Iris pigment epithelial cell (primary cell): ENCODE measurements at places on chromosomes 1 and 21.

- DNase-seq: no peak
Measured at GRCh38 chr1:153415850-153416570, at the start of gene S100A7A. TSS of gene S100A7A (plus strand) at chr1:153416520. CDS start at chr1:153418083, 1,563 bp downstream.

DNA sequence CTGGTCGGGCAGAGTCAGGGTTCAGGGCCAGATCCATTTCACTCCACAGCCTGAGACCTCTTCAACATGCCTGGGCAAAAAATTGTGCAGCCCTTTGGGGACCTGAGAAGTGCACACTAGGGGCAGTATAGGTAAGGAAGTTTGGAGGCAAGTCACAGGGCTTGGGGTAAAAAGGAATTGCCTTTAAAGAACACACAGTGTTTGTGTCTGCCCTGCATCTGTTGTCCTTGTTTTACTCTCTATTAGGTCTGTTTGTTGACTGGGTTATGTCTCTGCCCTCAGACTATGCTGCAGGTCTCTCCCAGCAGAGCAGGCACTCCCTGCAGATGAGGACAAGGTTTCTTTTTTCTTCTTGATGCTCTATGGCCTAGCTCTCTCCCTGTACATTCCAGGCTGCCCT, 22.0 kb downstream of the LDLRAD2 start:
- no peak for DNase-seq

DNA sequence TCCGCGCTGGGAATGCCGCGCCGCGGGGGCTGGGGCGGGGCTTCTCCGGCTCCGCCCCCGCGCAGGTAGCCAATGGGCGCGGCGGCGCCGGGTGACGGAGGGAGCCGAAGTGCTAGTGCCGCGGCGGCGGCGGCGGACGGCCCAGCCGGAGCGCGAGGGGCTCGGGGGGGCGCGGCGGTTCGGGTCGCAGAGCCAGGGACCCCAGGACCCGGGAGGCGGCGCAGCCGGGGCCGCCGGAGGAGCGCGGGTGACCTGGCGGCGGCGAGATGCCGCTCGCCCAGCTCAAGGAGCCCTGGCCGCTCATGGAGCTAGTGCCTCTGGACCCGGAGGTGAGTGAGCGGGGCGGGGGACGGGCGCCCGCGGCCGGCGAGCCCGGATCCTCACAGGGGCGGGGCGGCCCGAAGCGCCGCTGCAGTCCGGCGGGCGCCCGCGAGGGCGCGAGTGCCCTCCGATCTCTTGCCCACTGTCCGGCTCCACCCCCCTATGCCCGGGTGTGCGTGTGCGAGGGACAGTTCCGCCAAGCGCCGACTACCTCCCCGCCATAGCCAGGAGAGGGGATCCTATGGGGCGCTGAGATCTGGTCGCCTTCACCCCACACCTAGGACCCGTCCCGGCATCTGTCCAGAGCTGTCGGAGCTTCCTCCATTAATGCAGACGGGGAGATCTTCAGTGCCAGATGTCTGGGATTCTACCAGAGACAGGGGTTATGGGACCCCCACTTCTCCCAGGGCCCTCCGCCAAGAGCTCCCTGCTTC, at the start of gene RPS6KA1:
Gene RPS6KA1 (plus strand): TSS at position 107 of the 755 bp plus-strand sequence. CDS start 160 bp downstream, at position 267.
- DNase-seq: peak; percentile 25

- no peak for DNase-seq
Measured at GRCh38 chr1:233230011-233230410, 65.5 kb downstream of the PCNX2 start.

DNA sequence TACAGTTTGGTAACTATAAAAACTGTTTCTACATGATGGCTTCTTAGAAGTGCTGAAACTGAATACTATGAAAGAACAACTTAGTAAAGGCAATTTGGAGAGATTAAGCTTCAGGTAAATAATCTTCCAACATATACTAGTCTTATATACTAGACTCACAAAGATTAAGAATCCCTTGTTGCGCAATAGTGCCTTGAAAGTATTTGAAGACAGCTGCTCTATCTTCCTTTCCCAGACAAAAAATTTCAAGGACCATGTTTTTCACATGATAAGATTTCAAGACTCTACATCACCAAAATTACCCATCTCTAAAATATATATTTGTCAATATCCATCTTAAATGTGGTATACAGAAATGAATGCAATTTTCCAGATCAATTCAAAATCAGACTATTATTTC, 37.7 kb upstream of the ASPM start:
- peak; percentile 45 for DNase-seq

DNA sequence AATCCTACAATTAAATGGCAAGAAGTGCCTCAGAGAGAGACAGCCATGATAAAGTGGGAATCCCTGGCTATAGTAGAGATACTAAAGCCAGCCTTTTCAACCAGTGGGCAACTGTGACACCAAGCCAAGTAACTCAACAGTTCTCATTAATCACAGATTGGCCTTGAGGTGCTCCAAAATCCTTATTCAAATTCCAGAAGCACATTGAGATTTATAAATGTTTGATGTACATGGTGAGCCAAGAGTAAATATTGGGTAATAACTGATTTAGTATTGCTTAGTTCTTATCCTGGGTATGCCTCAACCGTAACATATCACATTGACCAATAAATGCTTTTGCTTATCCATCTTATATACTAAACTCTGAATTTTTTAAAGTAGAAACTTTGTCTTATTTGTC, 17.1 kb downstream of the HAO2 start:
- no peak for DNase-seq

DNA sequence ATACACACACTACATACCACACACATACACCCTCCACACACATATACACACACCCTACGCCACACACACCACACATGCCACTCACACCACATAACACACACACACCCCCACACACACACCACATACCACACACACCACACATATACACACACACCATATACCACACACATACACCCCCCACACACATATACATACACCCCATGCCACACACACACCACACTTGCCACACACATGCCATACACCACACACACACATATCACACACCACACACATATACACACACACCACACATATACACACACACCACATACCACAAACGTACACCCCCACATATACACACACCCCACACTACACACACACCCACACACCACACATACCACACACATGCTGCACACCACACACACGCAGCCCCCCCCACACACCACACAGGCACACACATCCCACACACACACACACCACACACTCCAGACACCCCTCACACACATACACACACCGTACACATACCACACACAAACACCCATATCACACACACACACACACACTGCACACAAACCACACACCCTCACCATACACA, 76.7 kb upstream of the TMPRSS2 start:
- DNase-seq: no peak

DNA sequence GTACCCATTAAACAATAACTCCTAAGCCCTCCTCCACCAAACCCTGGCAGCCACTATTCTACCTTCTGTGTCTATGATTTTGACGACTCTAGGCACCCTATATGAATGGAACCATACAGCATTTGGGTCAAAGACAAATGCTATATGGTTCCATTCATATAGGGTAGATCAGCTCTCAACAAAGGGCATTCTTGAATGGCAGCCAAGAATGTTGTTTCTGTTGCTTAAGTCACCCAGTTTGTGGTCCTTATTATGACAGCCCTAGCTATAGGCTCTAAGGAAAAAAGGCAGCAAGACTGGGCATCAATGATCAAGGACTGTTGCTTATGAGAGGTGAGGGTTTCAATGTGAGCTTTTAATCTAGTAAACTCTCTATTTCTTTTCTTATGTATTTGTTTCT, 4.7 kb upstream of the SLC5A9 start:
- DNase-seq: no peak

- DNase-seq: peak; percentile 77
Measured at GRCh38 chr1:28354121-28354520, 15.4 kb upstream of the PHACTR4 start.

DNA sequence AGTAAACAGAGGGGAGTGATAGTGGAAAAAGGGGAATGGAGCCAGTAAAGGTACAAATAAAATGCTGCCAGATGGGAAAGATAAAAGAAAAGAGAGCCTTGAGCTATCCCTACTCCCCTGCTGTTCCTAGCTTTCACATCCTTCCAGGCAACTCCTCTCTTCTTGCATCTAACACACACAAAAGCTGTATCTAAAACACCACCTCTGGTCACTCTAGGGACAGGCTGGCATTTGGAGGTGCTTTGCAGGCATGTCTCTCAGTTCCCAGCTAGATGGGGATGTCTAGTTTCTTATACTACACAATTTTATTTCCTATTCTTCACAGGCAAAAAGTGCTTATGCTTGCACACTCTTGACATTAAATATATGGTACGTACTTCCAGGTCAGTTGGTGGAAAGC, 185.1 kb upstream of the ST6GALNAC5 start:
- no peak for DNase-seq

- no peak for DNase-seq
Measured at GRCh38 chr1:6554907-6555778, at the start of gene TAS1R1. TSS of gene TAS1R1 (plus strand) at chr1:6555307. CDS start at chr1:6555374, 67 bp downstream.

DNA sequence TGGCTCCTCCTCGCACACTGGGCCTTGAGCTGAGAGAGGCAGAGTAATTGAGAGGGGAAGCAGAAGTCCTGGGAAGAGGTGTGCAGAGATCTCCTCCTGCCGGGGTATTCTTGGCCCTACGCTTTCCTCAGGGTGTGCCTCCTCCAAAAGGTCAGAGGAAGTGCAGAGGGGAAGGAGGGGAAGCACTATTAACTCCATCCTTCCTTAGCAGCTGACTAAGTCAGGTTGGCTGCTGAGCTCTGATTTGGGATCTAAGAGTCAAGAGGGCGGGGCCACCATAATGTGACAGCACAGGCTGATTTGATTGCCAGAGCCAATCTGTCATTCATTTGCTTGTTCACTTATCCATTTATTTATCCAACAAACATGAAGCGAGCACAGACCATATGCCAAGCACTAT, 12.3 kb downstream of the ATP2B4 start:
- DNase-seq: peak; percentile 19
